Smooth muscle cell of the brain vasculature (primary cell): ENCODE measurements at places on chromosomes 12 and 14.

GRCh38 chr14:23478109-23478759 is 8.7 kb downstream of the NGDN start:
- DNase-seq = peak; percentile 28

GRCh38 chr12:12017798-12018197 is 52.9 kb upstream of the BCL2L14 start:
- DNase-seq = no peak

DNA sequence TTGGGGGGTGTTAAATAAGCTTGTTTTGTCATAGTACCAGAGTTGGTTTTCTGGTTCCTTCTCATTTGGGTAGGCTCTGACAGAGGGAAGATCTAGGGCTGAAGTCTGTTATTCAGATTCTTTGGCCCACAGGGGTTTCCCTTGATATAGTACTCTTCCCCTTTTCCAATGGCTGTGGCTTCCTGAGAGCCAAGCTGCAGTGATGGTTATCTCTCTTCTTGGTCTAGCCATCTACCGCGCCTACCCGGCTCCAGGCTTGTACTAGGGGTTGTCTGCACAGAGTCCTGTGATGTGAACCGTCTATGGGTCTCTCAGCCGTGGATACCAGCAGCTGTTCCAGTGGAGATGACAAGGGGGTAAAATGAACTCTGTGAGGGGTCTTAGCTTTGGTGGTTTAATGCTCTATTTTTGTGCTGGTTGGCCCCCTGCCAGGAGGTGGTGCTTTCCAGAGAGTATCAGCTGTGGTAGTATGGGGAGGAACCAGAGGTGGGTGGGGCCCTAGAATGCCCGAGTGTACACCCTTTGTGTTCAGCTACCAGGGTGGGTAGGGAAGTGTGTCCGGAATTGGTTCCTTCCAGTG is 209.7 kb downstream of the GPHN start:
- DNase-seq = no peak

- no peak for DNase-seq
Observed at GRCh38 chr14:72000907-72001306, 68.7 kb downstream of the RGS6 start.

DNA sequence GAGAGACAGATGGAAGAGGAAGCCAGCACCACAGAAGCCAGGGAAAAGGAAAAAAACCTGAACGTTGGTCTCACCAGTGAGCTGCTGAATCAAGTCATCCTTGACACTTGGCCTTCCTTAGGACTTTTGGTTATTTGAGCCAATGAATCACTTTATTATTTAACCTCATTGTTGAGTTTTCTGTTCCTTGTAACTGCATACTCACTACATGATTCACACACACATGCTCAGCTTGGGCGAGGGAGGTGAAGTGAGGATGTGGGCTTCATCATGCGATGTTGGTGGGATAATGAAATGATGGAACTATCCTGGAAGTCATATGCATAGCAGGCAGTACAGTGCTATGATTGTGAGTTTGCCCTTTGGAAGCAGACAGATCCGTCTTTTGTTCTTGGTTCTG is 40.6 kb upstream of the RPH3A start:
- no peak for DNase-seq

- DNase-seq = no peak
Observed at GRCh38 chr14:92383805-92384204, 60.8 kb downstream of the SLC24A4 start.

DNA sequence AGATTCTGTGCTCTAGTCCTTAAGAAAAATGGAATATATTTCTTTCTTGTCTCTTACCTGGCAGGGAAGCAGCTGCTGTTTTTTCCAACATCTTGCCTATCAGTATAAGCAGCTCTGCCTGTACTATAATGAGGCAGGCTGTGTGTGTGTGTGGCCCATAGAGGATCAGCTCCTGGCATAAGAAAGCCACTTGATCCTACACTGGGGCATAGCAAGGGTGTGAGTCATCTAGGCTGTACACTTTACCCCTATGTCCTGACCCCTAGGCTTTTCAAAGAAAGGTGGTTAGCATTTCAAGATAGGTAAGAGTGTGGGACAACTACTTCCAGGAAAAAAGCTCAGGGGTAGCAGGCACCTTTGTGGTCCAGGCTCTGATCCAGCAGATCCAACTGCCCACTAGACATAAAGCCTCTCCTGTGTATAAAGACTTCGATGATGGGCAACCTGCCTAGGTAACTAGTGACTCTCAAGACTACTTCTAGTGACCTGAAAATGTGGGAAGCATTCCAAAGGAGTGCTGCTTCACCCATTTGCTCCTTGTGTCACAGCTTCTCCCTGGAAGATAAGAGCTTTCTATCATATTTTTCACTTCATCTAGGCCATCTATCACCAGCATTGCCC is 4.9 kb upstream of the SENP1 start:
- DNase-seq = no peak

DNA sequence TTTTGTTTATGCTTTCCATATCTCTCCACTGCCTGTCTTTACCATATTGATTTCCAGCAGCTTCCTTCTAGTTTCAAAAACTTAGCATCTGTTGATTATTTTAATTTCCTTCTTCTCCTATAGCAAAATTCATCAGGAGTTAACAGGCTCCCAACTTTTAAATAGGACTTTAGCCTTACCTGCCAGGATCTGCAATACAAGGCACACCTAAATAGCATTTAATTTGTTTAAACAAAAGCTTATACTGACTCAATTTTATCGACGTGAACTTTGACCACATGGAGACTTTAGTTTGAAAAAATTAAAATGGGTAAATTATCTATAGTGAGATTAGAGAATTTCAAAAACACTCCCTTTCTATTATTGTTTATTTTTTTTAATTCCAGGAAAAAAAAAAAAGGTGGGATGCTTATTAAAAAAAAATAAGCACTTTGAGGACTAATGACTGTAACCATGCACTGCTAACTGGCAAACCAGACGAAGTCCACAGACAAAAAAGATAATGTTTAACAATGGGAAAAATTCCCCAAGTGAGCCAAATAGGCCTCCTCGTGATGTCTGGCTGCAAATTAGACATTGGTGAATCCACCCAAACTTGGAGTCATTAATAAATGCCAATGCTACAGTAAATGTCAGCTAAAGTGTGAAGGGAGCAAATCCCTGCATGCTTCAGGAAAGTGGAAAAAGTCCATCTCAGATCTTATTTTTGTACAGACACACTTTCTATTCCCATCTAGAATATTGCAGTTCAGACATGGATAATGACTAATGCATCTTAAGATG is 40.7 kb downstream of the RMST start:
- DNase-seq = no peak

GRCh38 chr14:72169521-72169920 is 237.3 kb downstream of the RGS6 start:
- no peak for DNase-seq

DNA sequence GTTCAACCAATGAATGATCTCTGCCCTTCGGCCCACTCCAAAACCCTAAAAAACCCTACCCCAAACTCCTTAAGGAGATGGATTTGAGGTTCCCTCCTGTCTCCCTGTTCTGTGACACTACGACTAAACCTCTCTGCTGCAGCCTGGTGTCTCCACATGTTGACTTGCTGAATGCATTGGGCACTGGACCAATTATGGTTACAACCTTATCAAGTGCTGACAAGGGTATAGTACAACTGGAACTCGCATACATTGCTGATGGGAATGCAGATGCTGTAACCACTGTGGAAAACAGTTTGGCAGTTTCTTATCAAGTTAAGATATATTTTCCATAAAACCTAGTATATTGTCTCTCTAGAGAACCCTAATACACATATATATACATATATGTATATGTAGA is 6.3 kb upstream of the DICER1 start:
- DNase-seq = no peak

DNA sequence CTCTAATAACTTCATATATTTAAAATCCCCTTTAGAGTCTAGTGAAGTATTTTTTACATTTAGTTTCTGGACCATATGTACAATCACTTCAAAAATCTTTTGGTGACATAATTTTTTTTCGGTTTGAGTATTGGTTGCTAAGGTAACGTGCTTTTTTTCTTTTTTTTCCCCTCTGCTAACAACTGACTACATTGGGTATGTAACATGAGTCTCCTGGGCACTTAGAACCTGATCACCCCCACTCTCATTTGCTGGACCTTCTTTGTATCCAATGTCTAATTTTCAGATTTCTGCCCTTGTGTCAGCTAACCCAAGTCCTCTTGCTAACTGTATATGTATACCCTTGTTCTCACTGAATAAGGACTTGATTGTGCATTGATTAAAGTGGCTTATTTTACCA is 592.9 kb upstream of the FLRT2 start:
- DNase-seq = no peak

GRCh38 chr12:87939182-87939581 is 90.0 kb downstream of the C12orf50 start:
- DNase-seq = no peak

- DNase-seq = no peak
Observed at GRCh38 chr14:103192246-103192840, 69.1 kb downstream of the TNFAIP2 start.

DNA sequence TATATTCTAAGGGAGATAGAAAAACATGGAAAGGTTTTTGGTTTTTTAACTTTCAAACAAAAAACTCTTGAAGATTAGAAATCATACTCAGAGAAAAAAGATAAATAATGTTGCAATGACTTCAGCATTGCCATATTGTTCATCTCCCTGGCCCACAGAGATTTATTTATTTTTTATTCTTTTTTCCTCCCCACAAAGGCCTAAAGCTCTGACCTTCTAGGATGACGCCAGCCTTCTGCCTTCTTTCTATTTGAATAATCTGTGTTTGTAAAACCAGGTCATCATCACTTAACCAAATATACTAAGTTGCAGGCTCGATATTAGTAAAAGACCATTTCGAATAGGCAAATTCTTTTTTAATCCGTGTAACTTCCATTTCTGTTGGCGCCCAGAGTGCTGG is 4.4 kb upstream of the DCP1B start:
- DNase-seq = no peak

- no peak for DNase-seq
Observed at GRCh38 chr12:132665794-132666193, 21.3 kb downstream of the POLE start.

- no peak for DNase-seq
Observed at GRCh38 chr14:88030079-88030478, 25.1 kb downstream of the GPR65 start.

GRCh38 chr12:132621657-132622435 is 3.3 kb downstream of the P2RX2 start:
- DNase-seq = no peak

- DNase-seq = no peak
Observed at GRCh38 chr12:92717202-92717601, 14.4 kb downstream of the PLEKHG7 start.

DNA sequence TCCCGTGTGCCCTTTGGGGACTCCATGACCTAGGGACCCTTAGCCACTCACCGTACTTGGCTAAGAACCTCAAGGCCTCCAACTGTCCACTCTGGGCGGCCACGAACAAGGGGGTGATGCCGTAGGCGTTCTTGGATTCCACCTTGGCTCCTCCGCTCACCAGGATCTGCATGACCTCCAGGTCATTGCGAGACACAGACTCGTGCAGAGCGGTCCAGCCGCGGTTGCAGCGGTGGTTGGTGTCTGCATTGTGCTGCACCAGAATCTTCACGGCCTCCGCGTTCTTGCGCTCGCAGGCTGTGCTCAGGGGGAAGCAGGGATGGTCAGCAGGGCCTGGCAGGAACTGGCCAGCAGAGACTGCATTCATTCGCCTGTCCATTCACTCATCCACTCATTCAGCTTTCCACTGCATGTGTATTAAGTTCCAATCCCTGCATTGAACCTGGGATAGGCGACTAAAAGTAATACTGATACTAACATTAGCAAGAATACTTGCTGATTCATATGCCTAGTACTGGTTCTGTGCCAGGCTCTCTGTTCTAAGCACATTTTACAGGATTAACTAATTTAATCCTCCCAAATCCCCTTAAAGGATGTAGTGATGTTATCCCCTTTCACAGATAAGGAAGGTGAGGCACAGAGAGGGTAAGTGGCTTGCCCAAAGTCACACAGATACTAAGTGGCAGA is 23.9 kb downstream of the FAM181A start:
- DNase-seq = no peak

- DNase-seq = no peak
Observed at GRCh38 chr12:82182601-82183190, 175.5 kb downstream of the CCDC59 start.

- no peak for DNase-seq
Observed at GRCh38 chr12:65685514-65685913, 138.8 kb upstream of the HMGA2 start.

- DNase-seq = peak; percentile 45
Observed at GRCh38 chr12:123983822-123984485, 10.9 kb downstream of the ZNF664 start.

DNA sequence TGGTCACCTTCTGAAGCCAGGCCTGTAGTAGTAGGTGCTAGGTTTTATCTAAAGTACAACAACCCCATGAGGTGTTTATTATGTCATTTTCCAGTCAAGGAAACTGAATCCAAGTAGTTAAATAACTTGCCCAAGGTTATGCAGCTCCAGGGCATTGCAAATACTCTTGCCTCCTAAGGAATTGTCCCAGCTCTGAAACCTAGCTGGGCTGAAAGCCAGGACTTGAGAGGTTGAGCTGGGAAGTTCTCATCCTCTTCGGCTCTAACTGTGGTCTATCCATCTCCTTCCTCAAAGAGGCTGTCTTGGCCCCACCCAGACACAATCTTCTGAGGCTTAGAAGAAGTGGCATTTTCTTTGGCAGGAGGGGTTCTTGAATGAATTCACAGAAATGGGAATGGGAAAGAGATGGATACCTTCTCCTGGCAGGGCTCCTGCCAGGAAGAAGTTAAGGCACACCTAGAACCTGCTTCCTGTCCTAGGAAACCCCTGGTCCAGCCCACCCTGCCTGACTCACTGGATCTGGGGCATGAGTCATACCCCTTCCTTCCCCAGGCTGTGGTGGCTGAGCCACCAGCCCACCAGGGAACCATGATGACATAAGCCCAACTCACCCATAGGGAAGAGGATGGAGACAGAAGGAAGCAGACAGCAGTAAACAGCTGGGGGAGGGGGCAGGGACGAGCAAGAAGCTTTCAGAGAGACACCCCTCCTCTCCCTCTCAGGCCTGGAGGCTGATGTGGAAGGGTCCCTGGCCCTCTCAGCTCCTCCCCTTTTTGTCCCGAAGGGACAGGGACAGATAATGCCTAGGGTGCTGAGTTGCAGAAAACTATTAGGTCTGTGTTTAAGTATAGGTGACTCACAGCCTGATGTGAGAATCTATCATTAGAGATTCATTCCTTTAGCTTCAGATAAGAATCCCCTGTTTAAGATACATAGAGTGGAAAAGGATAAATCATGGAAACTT is 2.1 kb upstream of the PLEK2 start:
- peak; percentile 43 for DNase-seq

DNA sequence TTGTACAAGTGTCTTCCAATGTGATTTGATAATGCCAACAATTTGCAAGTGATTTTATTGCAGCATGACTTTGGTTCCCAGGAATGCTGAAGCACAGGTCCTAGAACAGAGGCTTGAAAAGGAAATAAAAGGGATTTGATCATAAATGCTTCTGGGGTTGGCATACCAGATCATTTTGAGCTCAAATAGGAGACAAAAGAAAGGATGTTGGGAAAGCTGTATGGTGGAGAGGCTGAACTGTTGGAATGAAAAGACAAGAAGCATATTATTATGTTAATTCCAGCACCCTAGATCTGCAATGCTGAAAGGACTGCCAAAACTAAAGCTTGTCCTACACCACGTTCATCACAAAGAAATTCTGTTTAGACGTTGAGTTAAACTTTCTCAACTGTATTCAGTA is 143.1 kb downstream of the BICD1 start:
- no peak for DNase-seq
